Progenitor cell of endocrine pancreas (in vitro differentiated cells): ENCODE measurements at places on chromosomes 16 and 17.

DNA sequence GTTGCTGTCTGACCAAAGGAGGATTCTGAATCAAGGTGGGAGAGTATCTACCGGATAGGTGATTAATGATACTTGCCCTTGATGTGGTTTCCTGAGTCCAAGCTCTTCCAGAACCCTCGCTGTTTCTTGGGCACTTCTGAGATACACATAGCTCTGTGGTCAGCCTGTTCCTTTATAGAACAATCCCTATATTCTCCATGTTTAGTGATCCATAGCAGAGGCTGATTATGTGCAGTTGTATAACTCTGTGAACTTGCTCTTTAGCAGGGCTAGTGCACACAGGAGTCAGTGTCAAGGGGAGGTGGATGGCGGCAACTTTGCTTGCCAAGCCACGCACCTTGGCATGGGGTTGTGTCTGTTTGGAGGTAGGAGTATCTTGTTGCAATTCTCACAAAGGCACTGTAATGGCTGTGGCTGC, 36.1 kb downstream of the ARL4D start:
- DNase-seq, result no peak

DNA sequence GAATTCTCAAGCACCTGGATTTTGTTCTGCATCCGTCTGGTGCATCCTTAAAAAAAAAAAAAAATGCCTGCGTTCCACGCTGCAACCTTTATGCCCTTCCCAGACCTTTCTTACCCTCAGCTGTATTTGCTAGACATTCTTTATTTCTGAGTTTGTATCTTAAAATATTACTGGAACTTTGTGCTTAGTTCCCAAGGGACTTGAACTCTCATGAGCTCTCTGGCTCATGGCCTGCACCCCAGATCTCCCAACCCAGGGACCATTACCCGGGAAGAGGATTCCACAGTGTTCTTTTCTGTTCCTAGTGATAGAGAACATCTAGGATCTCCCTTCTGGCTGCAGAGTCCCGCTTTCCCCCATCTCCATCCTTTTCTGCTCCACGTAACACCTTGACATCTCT, 28.9 kb upstream of the CLEC18A start:
- DNase-seq, result no peak

DNA sequence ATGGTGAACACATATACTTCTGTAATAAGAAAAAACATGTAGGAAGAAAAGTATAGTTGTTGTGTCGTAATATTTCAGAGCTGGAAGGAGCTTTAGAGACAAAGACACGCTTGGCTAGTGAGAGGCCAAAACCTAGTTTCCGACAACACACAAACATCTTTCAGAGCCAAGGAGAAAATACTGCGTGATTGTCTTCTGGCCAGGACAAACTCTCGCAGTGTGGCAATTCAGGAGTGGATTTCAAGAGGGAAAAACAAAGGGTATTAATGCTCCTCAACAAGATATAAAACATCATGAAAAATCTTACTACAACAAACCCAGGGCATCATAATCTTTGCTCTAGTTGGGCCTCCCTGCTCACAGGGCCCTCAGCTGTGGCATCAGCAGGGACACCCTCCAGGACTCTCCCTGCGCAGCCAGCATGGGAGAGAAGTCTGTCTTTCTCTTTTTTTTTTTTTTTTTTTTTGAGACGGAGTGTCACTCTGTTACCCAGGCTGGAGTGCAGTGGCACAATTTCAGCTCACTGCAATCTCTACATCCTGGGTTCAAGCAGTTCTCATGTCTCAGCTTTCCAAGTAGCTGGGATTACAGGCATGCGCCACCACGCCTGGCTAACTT, 66.4 kb downstream of the CYB5B start:
- DNase-seq, result no peak

GRCh38 chr17:13288248-13288647, 270.4 kb upstream of the ELAC2 start:
- no peak for DNase-seq

DNA sequence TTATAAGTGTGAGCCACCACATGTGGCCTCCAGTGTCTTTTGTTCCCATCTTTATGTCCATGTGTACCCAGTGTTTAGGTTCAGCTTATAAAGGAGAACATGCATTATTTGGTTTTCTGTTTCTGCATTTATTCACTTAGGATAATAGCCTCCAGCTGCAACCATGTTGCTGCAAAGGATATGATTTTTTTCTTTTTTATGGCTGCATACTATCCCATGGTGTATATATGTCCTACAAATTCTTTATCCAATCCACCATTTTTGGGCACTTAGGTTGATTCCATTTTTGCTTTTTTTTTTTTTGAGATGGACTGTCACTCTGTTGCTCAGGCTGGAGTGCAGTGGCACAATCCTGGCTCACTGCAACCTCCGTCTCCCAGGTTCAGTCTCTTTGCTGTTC, 32.9 kb downstream of the ATAD5 start:
- no peak for DNase-seq

DNA sequence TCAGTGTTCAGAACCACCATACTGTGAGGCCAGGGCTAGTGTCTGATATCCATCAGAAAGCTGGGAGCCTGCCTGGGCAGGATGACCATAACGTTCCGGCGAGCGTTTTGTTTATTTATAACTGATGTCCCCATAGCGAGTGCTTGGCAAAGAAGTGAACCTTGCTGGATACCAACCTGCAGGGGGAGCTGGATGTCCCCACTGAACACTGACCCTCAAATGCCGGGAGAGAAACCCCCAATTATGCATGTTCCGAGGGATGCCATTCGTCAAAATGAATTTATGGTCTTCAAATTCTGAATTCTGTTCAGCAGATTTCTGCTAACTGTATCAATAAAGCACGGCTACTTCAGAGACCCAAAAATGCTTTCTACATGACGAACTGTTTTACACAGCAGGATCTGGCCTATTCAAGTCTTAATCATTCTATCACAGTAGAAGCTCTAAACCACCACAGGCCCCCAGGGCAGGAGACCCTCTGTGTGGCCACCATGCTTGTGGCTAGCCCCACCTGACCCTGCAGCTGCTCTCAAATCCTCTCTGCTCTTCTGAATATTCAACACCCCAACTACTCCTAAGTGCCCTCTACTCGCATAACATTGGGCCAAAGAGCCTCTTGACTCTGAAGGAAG, 15.2 kb downstream of the MED24 start:
- DNase-seq, result no peak

DNA sequence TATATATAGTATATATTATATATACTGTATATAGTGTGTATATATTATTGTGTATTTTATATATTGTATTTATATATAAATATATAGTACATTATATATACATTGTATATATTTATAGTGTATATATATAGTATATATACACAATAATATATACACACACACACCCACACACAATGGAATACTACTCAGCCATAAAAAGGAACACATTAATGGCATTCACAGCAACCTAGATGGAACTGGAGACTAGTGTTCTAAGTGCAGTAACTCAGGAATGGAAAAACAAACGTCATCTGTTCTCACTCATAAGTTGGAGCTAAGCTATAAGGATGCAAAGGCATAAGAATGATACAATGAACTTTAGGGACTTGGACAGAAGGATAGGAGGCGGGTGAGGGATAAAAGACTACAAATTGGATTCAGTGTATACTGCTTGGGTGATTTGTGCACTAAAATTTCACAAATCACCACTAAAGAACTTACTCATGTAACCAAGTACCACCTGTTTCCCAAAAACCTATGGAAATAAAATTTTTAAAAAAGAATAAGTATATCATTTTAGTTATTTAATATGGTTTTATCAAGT, 201.9 kb upstream of the CDH11 start:
- no peak for DNase-seq

- DNase-seq, result no peak
Observed at GRCh38 chr17:79874329-79874981, 35.2 kb upstream of the CBX4 start.

DNA sequence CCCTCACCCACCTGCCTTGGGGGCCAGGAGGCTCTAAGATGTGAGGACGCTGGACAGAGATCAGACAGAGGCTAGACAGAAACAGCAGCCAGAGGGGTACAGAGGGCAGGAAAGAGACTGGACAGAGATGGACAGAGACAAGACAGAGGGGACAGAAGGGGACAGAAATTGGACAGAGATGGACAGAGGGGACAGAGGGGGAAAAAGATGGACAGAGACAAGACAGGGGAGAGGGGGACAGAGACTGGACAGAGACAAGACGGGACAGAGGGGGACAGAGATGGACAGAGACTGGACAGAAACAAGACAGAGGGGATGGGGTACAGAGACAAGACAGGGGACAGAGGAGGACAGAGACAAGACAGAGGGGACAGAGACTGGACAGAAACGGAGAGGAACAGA, 16.1 kb downstream of the UTS2R start:
- no peak for DNase-seq

DNA sequence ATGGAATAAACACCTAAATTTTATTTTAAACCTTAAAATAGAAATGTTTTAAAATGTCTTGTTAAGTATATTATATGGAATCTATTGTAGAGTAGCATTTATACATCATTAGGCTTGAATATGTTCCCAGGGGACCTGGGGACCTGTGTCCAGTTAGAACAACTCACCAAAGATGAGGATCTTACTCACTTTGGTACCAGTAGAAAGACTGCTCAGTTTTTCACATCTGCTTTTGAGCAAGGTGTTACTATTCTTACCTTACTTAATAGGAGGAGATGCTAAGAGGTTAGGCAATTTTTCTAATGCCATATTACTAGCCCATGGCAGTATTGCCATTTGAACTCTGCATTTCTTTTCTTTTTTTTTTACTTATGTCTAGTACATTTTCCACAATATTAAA, 14.7 kb downstream of the STXBP4 start:
- DNase-seq, result no peak

- no peak for DNase-seq
Observed at GRCh38 chr17:67773246-67773645, 52.1 kb upstream of the BPTF start.

- DNase-seq, result no peak
Observed at GRCh38 chr17:1865252-1866037, 35.6 kb downstream of the RPA1 start.

DNA sequence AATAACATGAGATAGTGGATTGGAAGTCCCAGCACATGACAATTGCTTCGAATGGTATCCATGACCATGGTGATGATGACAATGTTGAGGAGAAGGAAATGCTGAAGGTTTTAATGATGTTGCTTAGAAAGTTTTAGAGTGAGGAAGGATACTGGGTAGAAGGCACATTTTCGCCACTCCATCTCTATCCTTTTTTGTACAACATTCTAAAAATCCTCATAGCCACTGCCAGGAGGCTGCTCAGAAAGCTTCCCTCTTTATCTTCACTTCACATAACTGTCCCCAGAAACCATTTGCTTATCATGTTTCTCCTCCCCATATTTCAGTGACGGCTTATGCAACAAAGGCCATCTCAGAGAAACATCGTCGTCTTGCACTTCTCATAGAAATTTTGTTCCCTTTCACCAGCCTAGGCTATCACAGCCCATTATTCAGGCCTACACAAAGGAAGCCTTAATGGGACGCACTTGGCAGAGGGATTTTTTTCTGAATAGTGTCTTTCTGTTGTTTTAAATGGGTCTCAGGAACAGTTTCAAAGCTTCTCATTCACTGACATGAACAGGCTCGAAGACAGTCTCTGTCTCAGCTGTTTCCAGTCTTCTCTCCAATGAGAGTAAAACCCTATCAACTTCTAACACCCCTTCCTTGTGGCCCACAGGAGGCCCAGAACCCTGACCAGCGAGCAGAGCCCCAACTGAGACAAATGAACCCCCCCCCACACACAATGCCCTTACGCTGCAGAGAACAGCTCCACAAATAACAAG, 506.7 kb downstream of the HAPSTR1 start:
- DNase-seq, result no peak

DNA sequence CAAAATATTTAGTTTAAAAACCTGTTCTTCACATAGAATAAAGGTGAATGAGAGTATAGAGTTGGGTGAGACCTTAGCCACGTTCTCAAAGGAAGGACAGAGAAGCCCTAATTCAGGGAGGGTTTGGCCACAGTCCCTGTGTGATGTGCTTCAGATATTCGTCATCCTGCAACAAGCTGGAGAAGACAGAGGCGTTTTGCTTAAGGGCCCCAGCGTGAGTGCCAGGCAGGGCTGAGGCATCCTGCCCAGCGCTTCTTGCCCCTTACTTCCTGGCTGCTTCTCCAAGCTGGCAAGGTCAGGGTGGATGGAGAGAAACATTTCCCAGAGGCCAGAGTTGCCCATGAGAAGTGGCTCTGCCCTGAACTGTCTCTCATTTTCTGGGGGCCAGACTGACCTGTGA, 46.9 kb downstream of the AXIN2 start:
- no peak for DNase-seq

GRCh38 chr16:69143116-69143515, 10.7 kb downstream of the UTP4 start:
- DNase-seq, result no peak

GRCh38 chr17:80649672-80650330, 105.2 kb downstream of the RPTOR start:
- DNase-seq, result no peak

GRCh38 chr17:49267912-49268311, 37.3 kb upstream of the PHOSPHO1 start:
- DNase-seq, result no peak

GRCh38 chr16:81748476-81749198, 30.5 kb upstream of the PLCG2 start:
- no peak for DNase-seq

DNA sequence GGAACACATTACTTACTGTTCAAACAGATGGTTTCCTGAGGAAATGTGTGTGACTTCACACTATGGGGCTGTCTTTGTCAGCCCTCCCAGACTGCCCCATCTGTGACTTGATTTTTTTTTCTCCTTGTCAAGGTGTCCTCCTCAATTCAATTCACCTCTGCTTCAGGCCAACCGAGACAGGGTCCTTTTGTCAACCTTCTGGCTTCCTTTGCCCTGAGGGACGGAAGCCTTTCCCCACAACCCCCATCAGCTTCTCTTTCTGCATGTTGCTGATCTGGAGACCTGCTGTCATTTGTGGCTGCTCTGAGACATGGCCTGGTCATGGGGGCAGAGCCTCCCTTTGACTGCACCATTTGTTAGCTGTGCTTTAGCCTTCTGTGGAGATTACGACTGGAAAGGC, 21.3 kb upstream of the RGS9 start:
- no peak for DNase-seq

DNA sequence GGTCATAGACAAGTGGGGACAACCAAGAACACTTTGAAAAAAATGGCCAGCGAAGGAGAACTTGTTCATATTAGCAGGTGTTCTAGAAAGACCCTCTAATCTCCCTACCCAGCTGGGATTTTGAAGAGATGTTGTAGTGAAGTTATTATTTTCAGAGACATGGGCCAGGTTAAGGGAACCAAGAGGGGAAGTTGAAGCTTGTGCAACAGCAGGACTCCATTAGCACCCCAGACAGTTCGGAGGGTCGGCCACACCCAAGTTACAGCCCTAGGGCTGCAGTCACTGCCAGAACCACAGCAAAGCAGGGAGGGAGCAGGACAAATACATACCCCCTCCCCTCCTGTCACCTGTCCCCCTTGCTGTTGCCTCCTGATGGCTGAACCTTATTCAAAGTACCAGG, 42.3 kb downstream of the WSB1 start:
- DNase-seq, result no peak

- no peak for DNase-seq
Observed at GRCh38 chr17:16478649-16479048, 13.3 kb downstream of the LRRC75A start.

DNA sequence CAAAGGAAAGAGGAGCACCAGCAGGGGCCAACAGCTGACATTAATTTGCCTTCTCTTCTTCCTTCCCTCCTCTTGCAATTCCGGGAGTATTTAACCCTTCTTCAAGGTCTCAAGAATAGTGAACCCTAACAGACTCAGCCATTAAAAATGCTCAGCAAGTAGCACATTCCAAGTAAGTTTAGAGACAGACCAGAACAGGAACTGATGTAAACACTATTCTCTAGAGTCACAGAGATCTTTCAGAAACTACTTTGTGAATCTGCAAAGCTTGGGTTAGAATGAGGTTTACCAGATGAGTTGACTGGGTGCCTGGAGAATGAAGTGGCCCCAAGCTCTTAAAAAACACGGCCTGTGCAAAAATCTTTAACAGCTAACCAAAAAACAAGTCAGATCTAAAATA, 50.9 kb downstream of the TEX2 start:
- no peak for DNase-seq
